Activated CD4-positive, CD25-positive, alpha-beta regulatory T cell treated with anti-CD3 and anti-CD28 coated beads, Interleukin-2, amount 50 U/mL, for 16 hours (primary cell): ENCODE measurements at places on chromosomes 11 and 22.

DNA sequence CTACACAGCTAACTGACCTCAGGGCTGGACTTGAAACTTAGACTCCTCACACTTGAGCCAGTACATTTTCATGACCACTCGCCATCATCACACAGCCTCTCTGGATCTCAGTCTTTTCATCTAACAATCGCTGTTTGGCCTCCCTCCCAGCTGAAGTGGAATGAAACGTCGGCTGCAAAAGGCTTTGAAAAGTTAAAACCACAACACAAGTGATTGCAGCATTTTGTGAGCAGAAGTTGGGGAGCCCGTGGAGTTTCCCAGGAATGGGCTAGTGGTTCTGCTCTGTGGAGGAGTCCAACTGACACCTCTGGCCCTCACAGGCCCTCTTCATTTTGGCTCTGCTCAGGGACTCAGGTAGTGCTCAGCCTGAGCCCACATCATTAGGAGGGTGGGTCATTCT lies 35.9 kb upstream of the TRIM29 start:
- DNase-seq, result no peak

GRCh38 chr11:76768088-76768908 lies 14.9 kb upstream of the TSKU start:
- DNase-seq, result no peak

DNA sequence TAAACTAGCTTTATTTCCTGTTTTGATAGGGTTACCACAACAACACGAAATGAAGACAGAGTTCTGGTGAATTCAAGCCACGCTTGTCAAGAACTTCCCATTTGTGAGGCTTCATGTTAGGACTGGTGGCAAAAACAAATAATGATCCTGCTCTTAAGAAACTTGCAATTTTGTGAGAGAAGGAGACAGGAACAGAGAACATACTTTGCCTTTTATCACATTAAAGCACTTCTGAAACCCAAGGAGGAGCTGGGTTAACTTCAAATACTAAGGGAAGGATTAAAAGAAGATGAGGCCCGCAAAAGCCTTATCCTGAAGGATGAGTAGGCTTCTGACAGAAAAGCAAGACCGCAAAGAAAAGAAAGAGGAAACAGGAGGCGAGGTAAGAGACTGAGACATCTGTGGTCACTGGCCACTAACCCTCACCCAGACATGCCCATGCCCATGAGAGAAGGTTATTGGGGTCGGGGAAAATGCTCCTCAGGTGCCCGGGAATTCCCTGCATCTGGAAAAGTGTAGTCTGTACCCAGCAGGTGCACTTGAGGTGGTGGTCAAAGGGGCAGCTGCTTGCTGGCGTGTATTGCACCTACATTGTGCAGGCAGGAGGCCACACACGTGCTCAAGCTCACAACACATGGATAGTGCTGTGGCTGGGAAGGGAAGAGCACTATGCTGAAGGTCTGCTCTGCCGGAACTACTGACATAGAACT lies 50.5 kb downstream of the MAPK1 start:
- peak; percentile 12 for DNase-seq

DNA sequence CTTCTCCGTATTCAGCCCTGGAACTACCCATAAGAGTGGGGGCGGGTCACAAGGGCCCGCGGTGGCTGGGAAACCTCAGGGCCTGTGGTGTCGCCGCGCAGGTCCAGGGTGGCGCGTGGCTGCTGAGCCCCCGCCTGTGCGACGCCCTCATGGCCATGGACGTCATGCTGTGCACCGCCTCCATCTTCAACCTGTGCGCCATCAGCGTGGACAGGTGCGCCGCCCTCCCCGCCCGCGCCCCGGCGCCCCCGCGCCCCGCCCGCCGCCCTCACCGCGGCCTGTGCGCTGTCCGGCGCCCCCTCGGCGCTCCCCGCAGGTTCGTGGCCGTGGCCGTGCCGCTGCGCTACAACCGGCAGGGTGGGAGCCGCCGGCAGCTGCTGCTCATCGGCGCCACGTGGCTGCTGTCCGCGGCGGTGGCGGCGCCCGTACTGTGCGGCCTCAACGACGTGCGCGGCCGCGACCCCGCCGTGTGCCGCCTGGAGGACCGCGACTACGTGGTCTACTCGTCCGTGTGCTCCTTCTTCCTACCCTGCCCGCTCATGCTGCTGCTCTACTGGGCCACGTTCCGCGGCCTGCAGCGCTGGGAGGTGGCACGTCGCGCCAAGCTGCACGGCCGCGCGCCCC lies 2.4 kb downstream of the DRD4 start:
- no peak for DNase-seq

GRCh38 chr11:80241766-80242165 lies 800.9 kb upstream of the TENM4 start:
- DNase-seq, result no peak

- no peak for DNase-seq
Observed at GRCh38 chr22:41347066-41347859, 34.5 kb upstream of the TEF start.

DNA sequence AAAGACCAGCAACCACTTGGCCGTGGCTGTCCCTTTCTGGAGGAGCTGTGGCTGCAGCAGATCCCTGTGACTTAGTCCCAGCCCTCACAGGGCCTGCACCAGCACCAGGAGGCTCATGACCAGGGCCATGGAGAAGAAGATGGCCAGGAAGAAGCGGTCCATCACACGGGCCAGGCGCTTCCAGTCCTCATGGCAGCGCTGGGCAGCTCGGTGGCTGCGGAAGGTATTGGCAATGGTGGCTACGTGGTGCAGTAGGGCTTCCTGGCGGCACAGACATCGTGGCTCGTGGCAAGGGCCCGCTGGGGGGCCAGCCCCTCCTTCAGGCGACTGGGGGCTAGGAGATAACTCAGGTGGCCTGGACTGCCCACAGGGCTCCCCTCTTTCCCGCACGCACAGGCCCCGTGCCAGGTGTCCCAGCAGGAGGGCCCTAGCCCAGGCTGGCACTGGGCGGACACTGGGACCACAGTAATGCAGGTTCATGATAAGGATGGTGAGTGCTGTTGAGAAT lies 5.1 kb downstream of the CHRNA10 start:
- DNase-seq, result no peak

- DNase-seq, result no peak
Observed at GRCh38 chr11:46640036-46640788, 22.9 kb downstream of the ATG13 start.

DNA sequence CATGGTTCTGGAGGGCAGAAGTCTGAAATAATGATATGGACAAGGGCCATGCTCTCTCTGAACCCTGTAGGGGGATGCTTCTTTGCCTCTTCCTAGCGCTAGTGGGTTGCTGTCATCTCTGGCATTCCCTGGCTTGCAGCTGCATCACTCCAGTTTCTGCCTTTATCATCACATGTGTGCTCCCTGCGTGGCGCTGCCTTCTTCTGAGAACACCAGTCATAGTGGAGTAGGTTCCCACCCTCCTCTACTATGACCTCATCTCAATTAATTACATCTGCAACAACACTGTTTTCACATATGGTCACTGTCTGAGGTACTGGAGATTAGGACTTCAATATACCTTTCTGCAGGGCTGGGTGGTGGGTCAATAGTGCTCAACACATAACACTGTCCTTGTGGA lies 402.3 kb upstream of the NARS2 start:
- no peak for DNase-seq

- DNase-seq, result no peak
Observed at GRCh38 chr22:24894998-24895397, 51.5 kb downstream of the LHFPL7 start.

- DNase-seq, result no peak
Observed at GRCh38 chr11:117175104-117175503, 3.4 kb upstream of the SIDT2 start.

DNA sequence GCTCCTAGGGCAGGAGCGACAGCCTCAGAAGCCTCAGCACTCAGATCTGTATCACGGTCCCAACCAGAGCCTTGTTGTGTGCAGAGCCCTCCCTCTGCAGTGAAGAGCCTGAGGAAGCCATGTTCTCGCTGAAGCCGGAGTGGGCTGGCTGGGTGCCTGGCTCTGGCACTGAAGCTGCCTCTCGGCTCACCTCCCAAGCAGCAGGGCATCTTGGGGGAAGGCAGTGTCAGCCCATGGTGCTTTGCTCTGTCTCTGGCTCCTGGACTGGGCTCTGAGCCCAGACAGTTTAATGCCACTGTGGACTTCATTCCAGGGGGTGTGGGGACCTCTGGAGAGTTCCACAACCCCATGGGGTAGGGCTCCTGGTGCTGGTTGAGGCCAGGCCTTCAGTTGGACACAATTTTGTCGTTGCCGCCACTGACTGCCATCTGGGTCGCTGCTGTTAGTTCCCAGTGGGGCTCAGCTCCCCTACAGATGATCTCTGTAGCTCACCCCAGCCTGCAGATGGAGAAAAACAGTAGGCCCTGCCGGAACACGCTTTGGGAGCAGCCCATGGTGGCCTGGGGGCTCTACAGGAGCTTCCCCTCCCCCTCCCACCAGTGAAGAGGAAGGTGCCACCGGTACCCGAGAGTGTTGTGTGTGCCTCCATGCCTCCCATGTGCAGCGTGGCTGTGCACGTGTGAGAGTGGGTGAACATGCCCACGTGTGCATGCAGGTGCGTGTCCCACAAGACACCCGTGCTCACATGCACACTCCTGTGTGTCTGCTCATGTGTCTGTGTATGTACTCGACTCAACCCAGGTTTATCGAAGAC lies 86.5 kb upstream of the B3GAT1 start:
- no peak for DNase-seq

DNA sequence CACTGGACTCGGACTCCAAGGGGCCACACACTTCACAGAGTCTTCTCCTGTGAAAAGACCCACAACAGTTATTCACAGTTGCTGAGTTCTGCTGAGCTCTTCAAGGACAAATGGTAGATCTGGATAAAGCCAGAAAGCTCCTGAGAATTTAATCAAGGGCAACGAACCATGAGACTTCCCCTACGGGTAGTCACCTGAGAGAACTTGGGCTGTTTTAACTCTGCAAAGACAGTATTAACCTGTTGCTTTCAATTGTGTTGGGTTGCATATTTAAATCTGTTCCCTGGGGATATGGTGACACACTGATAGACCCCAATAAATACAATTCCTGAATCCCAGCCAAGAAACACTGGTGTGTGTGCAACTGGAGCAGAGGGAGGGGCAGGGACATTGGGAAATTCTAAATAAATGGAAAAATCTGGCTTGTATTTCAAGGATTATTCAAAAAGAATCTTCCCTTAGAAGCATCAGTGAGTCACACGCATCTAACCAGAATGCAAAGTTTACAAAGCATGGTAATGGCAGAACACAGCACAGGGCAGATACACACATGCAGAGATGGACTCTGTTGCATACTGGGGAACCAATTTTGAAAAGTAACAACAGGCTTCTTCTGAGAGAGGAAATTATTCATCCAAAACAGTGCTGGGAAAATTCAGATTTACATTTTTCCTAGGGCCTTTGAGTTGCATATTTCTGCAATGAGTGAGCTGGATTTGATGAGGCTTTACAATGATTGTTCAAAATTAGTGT lies 4.0 kb downstream of the KCNJ1 start:
- DNase-seq, result no peak

GRCh38 chr22:17086296-17086695 lies 1.5 kb downstream of the IL17RA start:
- no peak for DNase-seq

- no peak for DNase-seq
Observed at GRCh38 chr22:43723816-43724215, 88.3 kb downstream of the EFCAB6 start.

GRCh38 chr22:23386822-23387580 lies 193.1 kb downstream of the IGLL1 start:
- no peak for DNase-seq

DNA sequence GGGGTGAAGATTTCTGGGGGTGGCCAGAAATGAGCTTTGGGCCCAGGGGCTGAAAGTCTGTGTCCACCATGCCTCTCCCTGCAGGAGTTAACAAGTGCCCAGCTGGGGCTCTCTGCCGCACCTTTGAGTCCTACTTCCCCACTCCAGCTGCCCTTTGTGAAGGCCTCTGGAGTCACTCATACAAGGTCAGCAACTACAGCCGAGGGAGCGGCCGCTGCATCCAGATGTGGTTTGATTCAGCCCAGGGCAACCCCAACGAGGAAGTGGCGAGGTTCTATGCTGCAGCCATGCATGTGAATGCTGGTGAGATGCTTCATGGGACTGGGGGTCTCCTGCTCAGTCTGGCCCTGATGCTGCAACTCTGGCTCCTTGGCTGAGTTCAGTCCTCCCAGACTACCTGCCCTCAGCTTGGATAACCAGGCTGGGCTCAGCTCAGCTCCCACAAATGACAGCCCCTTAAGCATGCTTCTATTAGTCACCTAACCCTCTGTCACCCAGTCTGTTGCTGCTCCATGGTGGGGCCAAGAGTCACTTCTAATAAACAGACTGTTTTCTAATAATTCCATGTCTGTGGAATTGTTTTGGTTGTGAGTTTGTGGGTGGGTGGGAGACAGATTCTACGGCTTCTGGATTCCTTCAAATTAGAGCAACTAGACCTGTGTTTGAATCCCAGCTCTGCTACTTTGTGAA lies 3.0 kb upstream of the INPPL1 start:
- DNase-seq, result no peak

GRCh38 chr11:73072935-73073481 lies 69.1 kb downstream of the FCHSD2 start:
- no peak for DNase-seq

DNA sequence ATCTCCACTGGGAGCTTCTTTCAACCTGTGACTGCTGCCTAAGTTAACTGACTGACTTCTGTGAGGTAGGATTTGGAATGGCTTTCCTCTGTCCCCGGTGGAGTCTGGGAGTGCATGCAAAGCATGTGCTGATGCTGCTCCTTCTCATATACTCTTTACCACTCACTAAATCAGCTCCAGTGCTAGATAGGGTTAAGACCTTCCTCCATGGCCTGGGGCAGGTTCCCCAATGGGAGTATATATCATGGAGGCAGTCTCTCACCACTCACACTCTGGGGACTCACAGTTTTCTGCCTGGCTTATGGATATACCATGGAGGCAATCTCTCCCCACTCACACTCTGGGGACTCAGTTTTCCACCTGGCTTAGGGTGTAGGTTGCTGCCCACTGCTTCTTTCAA lies 10.1 kb upstream of the FANCF start:
- no peak for DNase-seq

GRCh38 chr11:103279821-103280220 lies 170.6 kb downstream of the DYNC2H1 start:
- DNase-seq, result no peak
